ENCODE measurements at places on chromosomes 11 and 22.
A peak's percentile ranks its signal among the peaks of the same experiment; 100 is the strongest.

- no peak for DNase-seq
- no peak overlapping the region for H3K27ac ChIP-seq
- no peaks in the 10 kb centered on the region for H3K4me1 ChIP-seq
- H3K36me3 ChIP-seq = no peaks in the 10 kb centered on the region
- no peak overlapping the region for H3K4me3 ChIP-seq
- no peaks in the 10 kb centered on the region for H3K27me3 ChIP-seq
Observed at GRCh38 chr22:27435844-27436576, 365.5 kb downstream of the MN1 start.

GRCh38 chr22:27749597-27750225 is 51.8 kb downstream of the MN1 start:
- no peaks in the 10 kb centered on the region for H3K4me1 ChIP-seq
- no peak overlapping the region for H3K27ac ChIP-seq
- H3K27me3 ChIP-seq = peaks cover 18% of the 10 kb centered on the region

DNA sequence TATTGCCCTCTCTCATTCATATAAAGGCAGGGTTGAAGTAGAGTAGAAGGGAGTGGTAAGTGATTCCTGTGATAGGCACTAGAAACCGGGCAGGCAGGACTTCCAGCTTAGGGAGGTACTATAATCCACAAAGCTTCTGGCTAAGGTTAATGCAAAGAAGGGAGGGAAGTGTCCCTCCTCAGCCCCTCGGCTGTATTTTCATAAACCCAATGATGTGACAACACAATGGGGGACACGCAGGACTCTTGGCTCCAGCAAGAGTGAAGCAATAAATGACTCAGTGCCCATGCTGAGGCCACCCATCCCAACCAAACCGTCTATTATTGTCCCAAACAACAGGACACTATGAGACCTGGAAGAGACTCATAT is 90.7 kb downstream of the ETS1 start:
- H3K4me3 ChIP-seq = no peak overlapping the region
- no peak overlapping the region for H3K27ac ChIP-seq
- no peaks in the 10 kb centered on the region for H3K27me3 ChIP-seq
- no peak for DNase-seq

DNA sequence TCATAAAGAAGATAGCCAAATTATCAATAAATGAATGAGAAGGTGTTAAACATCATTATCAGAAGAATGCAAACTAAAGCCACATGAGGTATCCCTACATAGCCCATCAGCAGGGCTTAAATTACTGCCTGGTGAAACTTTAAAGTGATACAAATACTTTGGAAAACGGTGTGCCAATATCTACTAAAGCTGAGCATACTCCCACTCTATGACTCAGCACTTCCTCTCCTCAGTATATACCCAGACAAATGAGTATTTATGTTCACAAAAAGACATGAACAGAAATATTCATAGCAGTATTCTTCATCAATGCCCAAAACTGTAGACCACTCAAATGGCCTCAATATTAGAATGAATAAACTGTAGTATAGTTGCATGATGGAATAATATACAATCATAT is 284.6 kb upstream of the ZC3H12C start:
- no peak for DNase-seq
- no peak overlapping the region for H3K27ac ChIP-seq
- no peaks in the 10 kb centered on the region for H3K27me3 ChIP-seq
- H3K4me1 ChIP-seq = no peaks in the 10 kb centered on the region
- no peaks in the 10 kb centered on the region for H3K36me3 ChIP-seq

- H3K27me3 ChIP-seq = peaks cover 2% of the 10 kb centered on the region
- H3K4me1 ChIP-seq = no peaks in the 10 kb centered on the region
- DNase-seq = no peak
- no peaks in the 10 kb centered on the region for H3K36me3 ChIP-seq
- H3K4me3 ChIP-seq = no peak overlapping the region
Observed at GRCh38 chr22:49417833-49418232, 409.8 kb downstream of the BRD1 start.

DNA sequence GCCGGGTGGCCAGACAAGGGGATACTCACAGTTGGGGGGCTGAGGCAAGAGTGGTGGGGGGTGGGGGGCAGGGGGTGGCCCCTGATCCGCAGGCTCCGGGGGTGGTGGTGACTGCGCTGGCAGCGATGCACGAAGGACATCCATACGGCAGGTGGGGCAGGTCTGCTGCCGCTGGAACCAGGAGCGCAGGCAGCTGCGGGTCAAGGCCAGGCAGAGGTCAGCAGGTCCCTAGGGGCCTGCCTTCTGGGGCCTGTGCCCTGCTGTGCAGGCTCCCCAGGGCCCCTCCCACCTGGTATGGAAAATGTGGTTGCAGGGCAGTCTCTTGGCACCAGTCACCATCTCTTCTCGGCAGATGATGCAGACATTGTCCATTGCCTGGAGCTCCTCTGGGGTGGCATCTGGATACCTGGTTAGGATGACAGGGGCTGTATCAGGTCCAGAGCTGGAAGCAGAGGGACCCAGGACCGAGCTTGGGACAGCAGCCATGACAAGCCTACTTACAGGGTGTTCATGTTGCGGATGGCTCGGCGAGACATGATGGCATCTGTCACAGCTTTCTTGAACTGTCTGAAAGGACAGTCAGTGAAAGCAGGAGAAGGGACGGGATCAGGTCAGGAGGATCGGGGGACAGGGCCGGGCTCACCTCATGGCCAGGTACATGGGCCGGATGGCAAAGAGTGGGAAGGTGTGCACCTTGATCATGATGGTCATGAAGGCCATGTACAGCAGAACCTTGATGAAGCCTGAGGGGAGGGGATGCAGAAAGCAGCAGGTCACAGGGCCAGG is 3.5 kb downstream of the SYVN1 start:
- no peak overlapping the region for H3K4me3 ChIP-seq
- no peaks in the 10 kb centered on the region for H3K27me3 ChIP-seq
- H3K27ac ChIP-seq = no peak overlapping the region
- peaks cover 25% of the 10 kb centered on the region for H3K4me1 ChIP-seq
- peaks cover 72% of the 10 kb centered on the region for H3K36me3 ChIP-seq

GRCh38 chr22:46083383-46084350 is 66.7 kb upstream of the PPARA start:
- H3K4me1 ChIP-seq = peaks cover 13% of the 10 kb centered on the region
- no peak overlapping the region for H3K4me3 ChIP-seq
- peak overlapping the region; percentile 17 for H3K27ac ChIP-seq
- H3K27me3 ChIP-seq = no peaks in the 10 kb centered on the region
- no peak for DNase-seq

DNA sequence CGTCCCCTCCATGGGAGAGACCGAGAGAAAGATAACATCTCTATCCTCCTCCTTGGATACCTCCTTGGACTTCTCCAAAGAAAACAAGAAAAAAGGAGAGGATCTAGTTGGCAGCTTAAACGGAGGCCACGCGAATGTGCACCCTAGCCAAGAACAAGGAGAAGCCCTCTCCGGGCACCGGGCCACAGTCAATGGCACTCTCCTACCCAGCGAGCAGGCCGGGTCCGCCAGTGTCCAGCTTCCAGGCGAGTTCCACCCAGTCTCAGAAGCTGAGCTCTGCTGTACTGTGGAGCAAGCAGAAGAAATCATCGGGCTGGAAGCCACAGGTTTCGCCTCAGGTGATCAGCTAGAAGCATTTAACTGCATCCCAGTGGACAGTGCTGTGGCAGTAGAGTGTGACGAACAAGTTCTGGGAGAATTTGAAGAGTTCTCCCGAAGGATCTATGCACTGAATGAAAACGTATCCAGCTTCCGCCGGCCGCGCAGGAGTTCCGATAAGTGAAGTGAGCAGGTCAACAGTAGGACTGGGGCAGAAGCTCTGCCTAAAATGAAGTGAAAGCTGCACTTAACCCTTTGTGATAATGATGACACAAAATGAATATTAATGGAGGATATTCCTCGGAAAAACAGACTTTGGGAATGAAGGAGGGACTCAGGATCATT is 65.3 kb downstream of the WNT11 start:
- DNase-seq = no peak
- H3K4me3 ChIP-seq = no peak overlapping the region
- no peaks in the 10 kb centered on the region for H3K4me1 ChIP-seq
- peaks cover 28% of the 10 kb centered on the region for H3K36me3 ChIP-seq
- H3K27me3 ChIP-seq = no peaks in the 10 kb centered on the region

DNA sequence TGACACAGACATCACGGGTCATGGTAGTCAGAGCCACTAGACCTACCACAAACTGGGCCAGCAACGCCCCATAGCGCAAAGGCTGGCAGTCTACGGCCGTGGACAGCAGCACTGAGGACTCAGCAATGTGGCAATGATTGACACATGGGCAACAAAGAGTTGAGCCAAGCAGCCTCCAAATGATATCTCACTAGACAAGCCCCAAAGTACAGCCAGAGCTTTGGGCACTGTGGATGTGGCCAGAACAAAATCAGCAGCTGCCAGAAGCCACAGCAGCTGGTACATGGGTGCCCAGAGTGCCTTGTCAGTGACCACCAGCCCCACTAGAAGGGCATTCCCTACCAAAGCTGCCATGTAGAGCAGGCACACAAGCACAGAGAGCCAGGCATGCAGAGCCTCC is 11.2 kb upstream of the UBQLNL start:
- no peaks in the 10 kb centered on the region for H3K36me3 ChIP-seq
- H3K4me1 ChIP-seq = no peaks in the 10 kb centered on the region
- no peak overlapping the region for H3K4me3 ChIP-seq
- H3K27ac ChIP-seq = no peak overlapping the region
- peaks cover 6% of the 10 kb centered on the region for H3K27me3 ChIP-seq
- no peak for DNase-seq

GRCh38 chr11:12999597-12999996 is 9.5 kb upstream of the RASSF10 start:
- H3K36me3 ChIP-seq = no peaks in the 10 kb centered on the region
- H3K4me3 ChIP-seq = no peak overlapping the region
- H3K4me1 ChIP-seq = no peaks in the 10 kb centered on the region
- H3K27ac ChIP-seq = no peak overlapping the region

- no peak overlapping the region for H3K4me3 ChIP-seq
- DNase-seq = peak; percentile 7
- H3K4me1 ChIP-seq = no peaks in the 10 kb centered on the region
- H3K27ac ChIP-seq = no peak overlapping the region
Observed at GRCh38 chr11:16001899-16002426, 354.4 kb downstream of the SOX6 start.

DNA sequence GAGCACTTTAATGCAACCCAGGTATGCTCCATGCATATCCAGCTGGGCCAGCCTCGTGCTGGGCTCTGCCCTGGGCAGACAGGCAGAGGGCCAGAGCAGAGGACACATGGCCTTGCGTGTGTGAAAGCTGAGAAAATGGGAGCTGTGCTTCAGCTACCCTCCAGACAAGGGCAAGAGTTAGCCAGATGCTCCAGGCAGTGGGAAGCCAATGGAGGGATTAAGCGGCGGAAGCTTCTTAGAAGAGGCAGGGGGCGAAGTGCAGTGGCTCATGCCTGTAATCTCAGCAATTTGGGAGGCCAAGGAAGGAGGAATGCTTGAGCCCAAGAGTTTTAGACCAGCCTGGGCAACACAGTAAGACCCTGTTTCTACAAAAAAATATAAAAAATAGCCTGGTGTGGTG is 9.8 kb upstream of the ARHGEF17 start:
- H3K27me3 ChIP-seq = peaks cover 8% of the 10 kb centered on the region
- no peaks in the 10 kb centered on the region for H3K4me1 ChIP-seq
- no peak for DNase-seq
- H3K27ac ChIP-seq = no peak overlapping the region
- H3K4me3 ChIP-seq = no peak overlapping the region

DNA sequence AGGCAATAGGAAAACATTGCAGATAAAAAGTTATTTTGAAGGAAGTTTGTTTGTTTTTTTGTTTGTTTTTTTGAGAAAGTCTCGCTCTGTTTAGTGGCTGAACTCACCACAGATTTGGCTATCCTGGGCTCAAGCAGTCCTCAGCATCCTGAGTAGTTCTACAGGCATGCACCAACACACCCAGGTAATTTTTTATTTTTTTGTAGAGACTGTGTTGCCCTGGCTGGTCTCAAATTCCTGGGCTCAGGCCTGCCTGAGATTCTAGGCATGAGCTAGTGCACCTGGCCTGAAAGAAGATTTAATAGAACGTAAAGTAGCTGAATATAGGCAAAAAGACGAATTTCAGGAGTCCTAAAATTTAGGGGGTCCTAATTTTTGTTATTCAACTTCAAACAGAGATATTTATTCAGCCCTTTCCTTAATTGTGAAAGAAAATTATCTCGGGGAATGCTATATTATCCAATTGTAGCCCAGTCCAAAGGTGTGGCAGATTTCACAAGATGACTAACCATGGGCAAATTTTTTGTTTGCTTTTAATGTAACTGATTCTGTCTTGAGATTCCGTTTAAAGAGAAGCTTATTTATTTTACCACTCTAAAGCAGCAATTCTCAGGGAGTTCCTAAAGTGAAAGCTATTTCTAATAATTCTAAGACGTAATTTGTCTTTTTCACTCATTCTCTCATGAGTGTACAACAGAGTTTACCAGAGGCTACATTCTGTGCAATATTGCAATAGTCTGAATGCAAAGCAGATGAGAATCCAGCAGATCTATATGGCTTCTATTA is 940 bp downstream of the IL18 start:
- no peak overlapping the region for H3K4me3 ChIP-seq
- no peak for DNase-seq
- H3K36me3 ChIP-seq = no peaks in the 10 kb centered on the region
- H3K27me3 ChIP-seq = no peaks in the 10 kb centered on the region
- H3K4me1 ChIP-seq = no peaks in the 10 kb centered on the region

GRCh38 chr11:35305670-35306382 is 113.5 kb downstream of the SLC1A2 start:
- no peak overlapping the region for H3K27ac ChIP-seq
- peak; percentile 41 for DNase-seq
- no peak overlapping the region for H3K4me3 ChIP-seq
- H3K36me3 ChIP-seq = no peaks in the 10 kb centered on the region

DNA sequence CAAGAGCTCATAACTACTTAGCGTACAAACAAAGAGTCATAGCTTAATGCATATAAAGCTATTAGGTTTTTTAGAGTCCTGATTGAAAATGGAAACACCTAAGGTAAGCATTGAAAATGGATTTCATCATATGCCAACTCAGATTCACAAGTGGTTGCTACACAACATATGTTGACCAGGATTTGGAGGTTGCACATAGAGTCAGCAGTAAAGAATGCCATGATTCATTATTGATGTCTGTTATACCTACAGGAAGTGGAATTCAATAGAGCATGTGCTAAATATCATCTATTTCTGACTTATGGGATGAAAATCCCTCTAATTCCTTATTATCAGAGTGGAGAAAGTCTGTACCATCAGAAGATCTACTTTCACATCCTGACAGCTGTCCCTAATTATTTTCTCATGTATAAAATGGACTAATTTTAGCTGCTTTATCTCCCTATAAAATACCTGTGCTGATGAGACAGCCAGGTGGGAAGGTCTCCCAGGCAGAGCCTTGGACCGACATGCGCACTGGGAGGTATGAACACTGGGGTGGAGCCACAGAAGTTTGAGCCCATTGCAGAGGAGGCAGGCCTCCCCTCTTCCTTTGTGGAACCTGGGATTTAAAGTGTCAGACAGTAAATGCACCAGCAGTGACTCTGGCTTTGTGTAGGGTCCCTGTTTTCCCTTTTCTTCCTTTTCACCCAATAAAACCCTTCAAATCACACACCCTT is 204.2 kb downstream of the AASDHPPT start:
- no peaks in the 10 kb centered on the region for H3K27me3 ChIP-seq
- H3K27ac ChIP-seq = no peak overlapping the region
- no peaks in the 10 kb centered on the region for H3K36me3 ChIP-seq
- DNase-seq = no peak

- no peak for DNase-seq
- no peaks in the 10 kb centered on the region for H3K4me1 ChIP-seq
- peaks cover 78% of the 10 kb centered on the region for H3K36me3 ChIP-seq
- no peak overlapping the region for H3K4me3 ChIP-seq
Observed at GRCh38 chr11:121517996-121518395, 65.2 kb upstream of the SORL1-AS1 start.

- no peaks in the 10 kb centered on the region for H3K36me3 ChIP-seq
- H3K27me3 ChIP-seq = peaks cover 10% of the 10 kb centered on the region
- no peaks in the 10 kb centered on the region for H3K4me1 ChIP-seq
- DNase-seq = no peak
- H3K27ac ChIP-seq = no peak overlapping the region
Observed at GRCh38 chr22:45455212-45455611, 41.7 kb downstream of the RIBC2 start.
